HCT116 (cell line): ENCODE measurements at places on chromosomes 11 and 22. TPM values are rescaled to one million over a fixed set of nuclear protein-coding genes. Genes with fewer than 3 reads are reported as not detected.
A peak's percentile ranks its signal among the peaks of the same experiment; 100 is the strongest.

OSM gene
- not detected for total RNA-seq

MYEOV gene
- total RNA-seq, result 135 TPM

OR4D11 gene
- total RNA-seq, result not detected

OR2AG2 gene
- 0.07 TPM for total RNA-seq

DCDC1 gene
- 1.5 TPM for total RNA-seq

ADM2 gene
- total RNA-seq, result 12.8 TPM

RFPL3 gene
- not detected for total RNA-seq

PTGDR2 gene
- 0.12 TPM for total RNA-seq

OR51B2 gene
- total RNA-seq, result 17.1 TPM

CSTF3 gene
- total RNA-seq, result 39.3 TPM

SAA4 gene
- total RNA-seq, result not detected

OR10A2 gene
- total RNA-seq, result not detected

PGA5 gene
- not detected for total RNA-seq

C11orf91 gene
- total RNA-seq, result 0.54 TPM

FAT3 gene
- total RNA-seq, result 0.02 TPM

OR4C5 gene
- not detected for total RNA-seq

IGLL1 gene
- total RNA-seq, result not detected

DNA sequence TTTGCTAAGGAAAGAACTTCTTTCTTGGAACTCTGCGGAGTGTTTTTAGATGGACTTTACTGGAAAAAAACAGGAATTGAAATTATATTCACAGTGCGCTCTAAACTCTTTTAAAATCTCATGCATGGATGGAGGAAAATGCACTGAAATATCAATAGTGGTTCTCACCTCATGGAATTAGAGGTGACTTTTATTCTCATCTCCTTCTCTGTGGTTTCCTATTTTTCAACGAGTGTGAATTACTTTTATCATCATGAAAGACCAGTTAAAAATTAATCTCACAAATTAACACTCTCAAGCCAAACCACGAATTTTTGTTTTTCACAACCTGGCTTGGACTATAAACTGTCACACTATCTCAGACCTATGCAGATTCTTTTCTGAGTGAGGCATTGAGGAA is 16.6 kb downstream of the BMAL1 start:
- DNase-seq, result no peak

DNA sequence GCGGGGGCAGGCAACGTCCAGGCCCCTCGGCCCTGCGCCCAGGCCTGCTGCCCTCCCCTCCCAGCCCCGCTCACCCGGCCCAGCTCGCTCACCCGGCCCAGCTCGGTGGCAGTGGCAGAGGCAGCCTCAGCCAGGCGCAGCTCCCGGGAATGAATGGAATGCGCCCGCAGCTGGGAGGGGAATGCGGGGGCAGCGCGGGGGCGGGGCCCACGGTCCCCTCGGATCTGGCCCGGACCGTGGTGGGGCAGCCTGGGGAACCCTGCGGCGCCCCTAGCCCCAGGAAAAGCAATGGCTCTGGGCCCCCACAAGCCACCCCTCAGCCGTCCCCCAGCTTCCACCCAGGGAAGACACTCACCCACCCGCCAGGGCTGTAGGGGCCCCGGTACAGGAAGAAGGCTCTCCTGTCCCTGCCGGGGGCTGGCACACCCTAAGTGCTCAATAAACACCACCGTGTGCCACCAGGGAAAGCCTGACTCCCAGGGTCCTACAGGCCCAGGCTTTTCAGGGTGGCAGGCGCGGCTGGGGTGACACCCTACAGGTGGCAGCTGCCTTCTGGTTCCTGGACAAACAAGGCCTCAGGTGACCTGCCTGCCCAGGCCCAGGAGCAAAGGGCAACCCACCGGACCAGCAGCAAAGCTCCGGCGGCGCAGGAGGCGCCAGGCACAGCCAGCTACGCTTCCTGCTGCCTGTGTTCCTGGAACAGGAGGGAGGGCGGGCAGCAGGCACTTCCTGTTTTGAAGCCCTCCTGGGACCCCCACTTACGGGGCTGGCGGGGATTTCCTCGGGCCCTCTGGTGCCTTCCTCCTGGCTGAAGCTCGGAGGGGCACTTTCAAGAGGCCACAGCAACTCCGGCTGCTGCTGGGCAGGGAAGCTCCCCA is 13.8 kb downstream of the PLXNB2 start:
- no peak for DNase-seq

GRCh38 chr11:29184939-29185890 is 831.6 kb downstream of the KCNA4 start:
- DNase-seq, result no peak

GRCh38 chr22:49522582-49523373 is 304.9 kb downstream of the BRD1 start:
- no peak for DNase-seq

DNA sequence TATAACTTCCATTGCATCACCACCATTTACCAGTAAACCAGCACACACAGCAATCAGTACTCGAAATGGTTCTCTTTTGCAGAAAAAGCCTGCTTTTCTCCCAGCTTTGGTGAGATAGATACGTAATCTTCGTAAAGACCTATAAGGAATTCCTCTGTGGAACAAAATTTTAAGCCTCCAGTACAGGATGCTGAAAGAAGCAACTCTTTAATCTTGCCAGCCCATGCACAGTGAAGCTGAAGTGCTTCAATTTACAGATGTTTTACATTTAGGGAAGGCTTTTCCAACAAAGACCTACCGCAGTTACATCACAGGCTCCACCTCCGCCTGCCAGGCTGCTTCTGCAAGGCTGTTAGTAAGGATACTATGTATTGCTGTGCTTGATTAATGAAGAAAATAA is 1.9 kb downstream of the ELMOD1 start:
- no peak for DNase-seq

GRCh38 chr11:43359422-43359818 is 700 bp downstream of the TTC17 start:
- no peak for DNase-seq

- no peak for DNase-seq
Measured at GRCh38 chr22:43948836-43949406, 6.3 kb upstream of the SAMM50 start.

GRCh38 chr11:27295928-27296327 is 67.1 kb downstream of the CCDC34 start:
- no peak for DNase-seq

DNA sequence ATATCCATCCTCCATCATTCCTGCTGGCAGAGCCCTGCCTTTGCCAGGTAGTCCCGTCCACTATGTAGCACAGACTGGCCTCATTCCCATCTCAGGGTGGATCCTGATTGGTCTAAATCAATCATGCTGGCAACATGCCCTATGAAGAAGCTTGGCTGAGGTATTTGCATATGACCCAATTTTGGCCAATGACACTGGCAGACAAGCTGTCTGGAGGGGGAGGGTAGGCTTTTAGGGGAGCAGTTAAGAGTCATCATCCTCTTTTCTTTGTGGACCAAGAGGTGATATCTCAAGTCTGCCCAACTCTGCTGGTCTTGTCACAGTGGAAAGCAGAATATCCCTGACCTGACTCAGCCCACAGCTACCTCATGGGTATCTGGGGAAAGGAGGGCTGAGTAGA is 5.1 kb downstream of the CCDC89 start:
- no peak for DNase-seq

DNA sequence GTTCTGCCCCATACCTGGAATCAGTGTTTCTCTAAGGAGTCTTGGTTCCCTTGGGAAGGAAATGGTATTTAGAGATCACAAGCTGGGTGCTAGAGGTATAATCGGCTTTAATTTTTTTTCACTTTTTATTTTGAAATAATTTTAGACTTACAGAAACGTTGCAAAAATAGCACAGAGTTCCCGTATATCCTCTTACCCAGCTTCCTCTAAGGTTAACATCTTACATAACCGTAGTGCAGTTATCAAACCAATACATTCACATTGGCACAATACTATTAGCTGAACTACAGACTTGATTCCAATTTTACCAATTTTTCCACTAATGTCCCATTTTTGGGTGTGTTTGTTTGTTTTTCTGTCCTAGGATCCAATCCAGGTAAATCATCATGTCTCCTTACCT is 63.8 kb downstream of the RBX1 start:
- DNase-seq, result no peak

- no peak for DNase-seq
Measured at GRCh38 chr11:102120437-102120973, 10.3 kb downstream of the YAP1 start.

- DNase-seq, result no peak
Measured at GRCh38 chr22:45179276-45180049, 15.7 kb downstream of the NUP50 start.

DNA sequence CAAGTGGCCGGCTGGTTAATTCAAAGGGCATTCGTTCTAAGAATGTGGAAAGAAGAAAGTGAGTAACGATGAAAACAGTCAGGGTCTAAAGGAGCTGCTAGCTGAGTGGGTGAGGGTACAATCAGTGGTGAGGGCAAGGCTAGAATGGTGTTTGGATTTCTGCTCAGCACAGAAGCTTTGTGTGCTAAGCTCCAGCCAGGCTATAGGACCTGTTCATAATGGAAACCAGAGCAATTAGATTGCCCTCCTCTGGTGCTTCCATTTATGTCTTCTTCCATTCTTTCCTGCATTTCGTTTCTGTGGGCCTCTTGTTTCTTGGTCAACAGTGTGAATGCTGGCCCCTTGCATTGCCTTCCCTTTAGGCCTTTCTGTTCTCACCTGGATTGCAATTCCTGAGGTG is 572.9 kb upstream of the CHORDC1 start:
- DNase-seq, result no peak

DNA sequence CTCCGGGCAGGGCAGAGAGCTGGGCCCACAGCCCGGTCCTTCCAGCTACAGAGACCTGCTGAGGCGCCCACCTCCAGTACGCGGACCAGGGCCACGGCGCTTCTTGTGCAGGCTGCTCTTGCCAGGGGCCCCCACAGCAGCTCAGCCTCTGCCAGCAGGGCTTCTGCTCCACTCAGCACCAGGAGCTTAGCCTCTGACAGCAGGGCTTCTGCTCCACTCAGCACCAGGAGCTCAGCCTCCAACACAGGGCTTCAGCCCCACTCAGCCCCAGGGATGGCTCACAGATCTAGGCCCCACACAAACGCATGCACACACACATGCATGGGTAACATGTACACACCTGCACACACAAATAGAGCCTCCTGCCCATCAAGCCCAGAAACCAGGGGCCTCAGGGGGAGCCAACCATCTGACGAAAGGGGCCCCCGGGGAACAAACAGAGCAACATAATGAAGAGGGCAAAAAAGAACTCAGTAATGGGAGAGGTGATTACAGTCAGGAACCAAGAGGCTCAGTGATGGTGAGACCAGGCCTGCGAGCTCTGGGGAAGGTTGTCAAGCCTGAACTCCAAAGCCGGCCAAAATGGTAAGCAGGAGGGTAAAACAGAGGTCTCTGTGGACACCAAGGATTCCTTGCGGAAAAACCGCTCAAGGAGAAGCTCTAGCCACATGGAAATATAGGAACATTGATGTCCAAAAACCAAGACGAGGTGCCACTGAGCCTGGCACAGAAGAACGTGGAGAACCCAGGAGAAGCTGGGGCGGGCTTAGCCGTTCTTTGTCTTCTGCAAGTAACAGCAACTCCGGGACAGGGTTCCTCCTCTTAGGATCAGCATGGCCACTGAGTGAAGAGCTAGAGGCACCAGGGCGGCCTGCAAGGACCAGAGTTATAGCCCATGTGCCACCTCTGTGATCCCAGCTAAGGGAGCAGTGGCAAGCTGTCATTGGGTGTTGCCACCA is 46.5 kb downstream of the GNB1L start:
- DNase-seq, result no peak

DNA sequence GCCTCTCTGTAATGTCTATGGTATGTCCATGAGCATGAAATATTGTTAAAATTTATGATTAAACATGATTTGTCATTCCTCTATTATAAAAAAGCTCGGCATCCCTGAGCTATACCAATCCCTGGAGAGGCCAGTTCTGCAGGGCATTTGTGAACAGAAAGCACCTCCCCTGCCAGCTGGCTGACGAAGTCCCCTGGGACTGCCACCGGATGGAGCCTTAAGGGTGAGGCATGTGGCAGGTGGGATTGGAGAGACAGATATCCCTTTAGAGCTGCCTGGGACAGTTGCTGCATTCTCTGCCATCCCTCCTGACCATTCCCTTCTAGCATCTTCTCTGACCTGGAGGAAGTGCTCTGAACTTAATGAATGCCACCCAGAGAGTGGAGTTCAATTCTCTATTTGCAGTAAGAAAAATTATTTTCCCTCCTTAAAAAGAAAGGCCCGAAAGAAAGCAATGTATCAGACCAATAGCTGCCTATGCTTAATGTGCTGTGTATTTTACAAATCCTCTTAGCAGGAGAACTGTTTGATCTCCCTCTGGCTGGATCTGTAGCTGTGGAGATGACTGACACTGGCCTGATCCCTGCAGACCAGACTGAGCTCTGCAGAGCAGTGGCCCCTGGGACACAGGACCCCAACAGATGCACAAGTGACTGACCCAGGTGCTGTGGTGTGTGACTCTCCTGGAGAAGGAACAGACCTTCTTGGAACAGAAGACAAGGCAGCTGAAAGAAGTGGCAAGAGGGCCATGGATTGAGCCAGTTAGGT is 219.0 kb upstream of the NAV2 start:
- no peak for DNase-seq

- DNase-seq, result no peak
Measured at GRCh38 chr11:64373598-64373974, 14.6 kb downstream of the RPS6KA4 start.

- no peak for DNase-seq
Measured at GRCh38 chr11:18972336-18972735, 33.1 kb upstream of the MRGPRX1 start.

- no peak for DNase-seq
Measured at GRCh38 chr11:852762-853161, 10.1 kb downstream of the TSPAN4 start.

- no peak for DNase-seq
Measured at GRCh38 chr11:124050748-124051147, 9.6 kb upstream of the OR10G7 start.

- DNase-seq, result no peak
Measured at GRCh38 chr11:72114570-72114969, 2.1 kb upstream of the ANAPC15 start.

- DNase-seq, result peak; percentile 99
Measured at GRCh38 chr22:42615092-42615859, 593 bp upstream of the POLDIP3 start.

GRCh38 chr11:6197466-6198200 is 1.4 kb upstream of the OR52W1 start:
- no peak for DNase-seq

- DNase-seq, result no peak
Measured at GRCh38 chr11:36013950-36014897, 70.4 kb downstream of the LDLRAD3 start.

- DNase-seq, result no peak
Measured at GRCh38 chr11:413120-414081, 1.4 kb downstream of the SIGIRR start.

- no peak for DNase-seq
Measured at GRCh38 chr11:88402192-88402715, 64.7 kb upstream of the CTSC start.
